H54 (cell line): ENCODE measurements at places on chromosomes 4 and X.
A peak's percentile ranks its signal among the peaks of the same experiment; 100 is the strongest.

GRCh38 chr4:119209077-119209476 is 3.4 kb upstream of the USP53 start:
- peak; percentile 17 for DNase-seq

DNA sequence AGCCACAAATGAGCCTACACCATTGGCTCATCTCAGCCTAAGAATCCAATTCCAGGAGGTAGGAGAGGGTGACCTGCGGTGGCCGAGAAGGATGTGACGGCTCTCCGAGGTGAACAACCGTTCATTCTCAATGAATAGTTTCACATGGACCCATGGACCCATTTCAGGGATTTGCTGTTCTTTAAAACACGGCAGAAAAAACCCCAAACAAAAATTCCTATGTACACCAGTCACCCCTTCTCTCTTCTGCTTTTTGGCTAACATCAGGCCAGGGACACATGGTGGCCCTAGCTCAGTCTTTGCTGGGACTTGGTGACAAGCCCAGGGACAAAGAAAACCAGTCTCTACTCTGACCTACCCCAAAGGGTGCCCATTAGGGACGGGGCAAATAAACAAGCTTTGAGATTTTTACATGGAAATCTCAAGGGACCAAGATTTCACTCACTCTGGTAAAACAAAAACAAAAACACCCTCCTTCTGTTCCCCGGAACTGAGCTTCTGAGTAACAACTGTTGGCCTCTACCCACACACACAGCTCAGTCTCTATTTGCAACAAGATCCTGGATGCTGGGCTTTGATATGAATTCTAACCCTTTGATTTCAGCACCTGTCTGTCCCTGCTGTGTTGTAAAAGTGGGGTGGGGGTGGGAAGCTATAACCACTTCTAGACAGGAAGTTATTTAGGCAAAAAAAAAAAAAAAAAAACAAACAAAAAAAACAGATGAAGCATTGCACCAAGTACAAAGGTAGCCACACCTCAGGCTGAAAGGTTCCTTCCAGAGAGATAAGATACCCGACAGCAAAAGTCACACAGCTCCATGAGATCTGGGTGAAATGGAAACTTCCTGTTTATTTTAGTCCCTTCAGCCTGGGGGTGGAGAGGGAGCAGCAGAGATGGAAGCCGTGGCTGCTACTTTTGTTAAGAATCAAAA is 49.0 kb downstream of the DDX3X start:
- no peak for DNase-seq

GRCh38 chrX:107716816-107717700 is 58.5 kb downstream of the TSC22D3 start:
- DNase-seq: peak; percentile 42

GRCh38 chr4:177938226-177938625 is 496.0 kb upstream of the AGA start:
- DNase-seq: no peak

DNA sequence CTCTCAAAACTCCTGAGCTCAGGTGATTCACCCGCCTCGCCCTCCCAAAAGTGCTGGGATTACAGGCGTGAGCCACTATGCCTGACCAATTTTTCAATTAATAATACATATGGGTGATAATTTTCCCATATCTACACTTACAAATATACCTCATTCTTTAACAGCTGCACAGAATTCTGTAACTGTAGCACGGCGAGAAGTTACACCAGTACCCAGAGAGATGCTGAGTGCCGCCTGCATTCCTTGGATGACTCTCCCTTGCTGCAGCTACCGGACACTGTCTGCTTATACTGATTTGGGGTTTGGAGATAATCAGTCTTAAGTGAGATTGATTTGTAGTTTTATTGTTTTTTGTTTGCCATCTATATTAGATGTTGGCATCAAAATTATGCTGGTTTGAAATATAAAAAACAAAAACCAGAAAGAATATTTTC is 5.8 kb downstream of the TIFA start:
- no peak for DNase-seq

- DNase-seq: no peak
Measured at GRCh38 chrX:138018145-138018799, 452.3 kb downstream of the ZIC3 start.

DNA sequence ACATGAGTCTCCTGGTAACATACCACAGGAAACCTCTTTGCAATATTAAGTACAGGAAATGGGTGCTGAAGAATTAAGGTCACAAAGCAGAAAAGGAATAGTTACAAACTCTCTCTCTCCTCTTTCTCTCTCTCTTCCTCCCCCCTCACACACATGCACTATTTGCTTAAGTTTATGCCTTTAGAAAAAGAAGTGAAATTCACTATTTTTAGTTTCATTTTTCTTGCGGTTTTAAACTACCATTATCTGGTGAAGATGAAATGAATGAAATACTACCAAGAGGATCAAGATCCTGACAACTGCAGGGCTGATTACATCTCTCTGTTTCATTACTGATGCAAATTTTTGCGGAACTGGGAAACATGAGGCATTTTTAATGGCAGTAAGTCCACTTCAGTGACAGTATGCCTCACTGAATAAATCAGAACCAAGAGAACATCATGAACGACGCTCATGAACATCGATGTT is 64.3 kb upstream of the FTHL17 start:
- DNase-seq: no peak

GRCh38 chrX:71989768-71990426 is 79.3 kb downstream of the NHSL2 start:
- no peak for DNase-seq

DNA sequence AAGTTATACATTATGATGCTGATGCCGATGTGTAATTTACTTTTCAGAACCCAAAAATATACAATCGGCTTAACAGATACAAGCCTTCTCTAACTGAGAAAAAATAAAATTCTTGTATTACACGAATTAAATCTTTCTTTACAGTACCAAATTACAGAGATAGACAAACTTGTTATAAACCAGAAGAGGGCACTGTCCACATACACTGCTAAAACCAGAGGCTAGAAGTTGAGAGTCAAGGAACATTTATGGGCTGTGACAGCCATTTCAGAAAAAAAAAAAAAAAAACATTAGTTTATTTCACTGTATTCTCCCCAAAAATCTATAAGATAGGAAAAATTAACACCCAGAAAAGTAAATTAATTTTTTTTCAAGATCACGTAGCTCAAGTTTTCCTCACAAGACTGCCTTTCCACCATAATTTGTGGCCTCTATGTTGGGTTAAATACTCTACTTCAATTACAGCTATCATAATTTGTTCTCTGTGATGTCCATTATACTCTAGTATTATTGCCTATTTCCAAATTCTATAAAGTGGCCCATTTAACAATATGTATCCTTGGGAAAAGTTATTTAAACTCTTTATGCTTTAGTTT is 12.0 kb downstream of the EREG start:
- DNase-seq: peak; percentile 4

DNA sequence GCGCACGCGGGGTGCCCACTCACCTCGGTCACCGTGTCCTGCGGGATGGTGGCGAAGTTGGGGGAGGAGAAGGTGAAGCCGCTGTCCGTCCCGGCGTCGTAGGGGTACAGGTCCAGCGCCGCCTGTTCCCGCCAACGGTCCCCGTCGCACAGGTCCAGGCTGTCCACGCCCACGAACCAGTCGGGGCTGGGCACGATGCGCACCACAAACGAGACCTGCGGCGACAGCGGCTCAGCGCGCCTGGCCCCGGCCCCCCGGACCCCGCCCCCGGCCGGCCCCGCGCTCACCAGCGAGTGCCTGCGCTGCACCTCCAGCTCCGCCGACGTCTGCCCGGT is 1.4 kb downstream of the SPON2 start:
- DNase-seq: no peak

DNA sequence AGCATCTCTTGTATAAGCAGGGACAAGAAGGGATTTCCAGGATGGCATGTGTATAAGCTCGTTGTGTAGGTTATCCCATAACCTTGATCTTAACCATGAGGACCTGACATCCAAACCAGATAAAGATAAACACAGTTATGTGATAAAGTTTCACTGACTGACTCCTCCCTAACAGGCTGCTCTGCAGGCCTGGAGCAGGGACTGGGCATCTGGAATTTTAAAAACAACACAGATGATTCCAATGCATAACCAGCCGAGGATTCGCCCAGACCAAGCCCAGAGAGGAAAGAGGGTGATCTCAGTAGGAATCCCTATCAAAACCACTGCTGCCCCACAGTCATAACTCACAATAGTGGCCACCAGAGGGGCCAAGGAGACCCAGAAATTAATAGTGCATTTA is 22.7 kb downstream of the KLF3 start:
- no peak for DNase-seq

DNA sequence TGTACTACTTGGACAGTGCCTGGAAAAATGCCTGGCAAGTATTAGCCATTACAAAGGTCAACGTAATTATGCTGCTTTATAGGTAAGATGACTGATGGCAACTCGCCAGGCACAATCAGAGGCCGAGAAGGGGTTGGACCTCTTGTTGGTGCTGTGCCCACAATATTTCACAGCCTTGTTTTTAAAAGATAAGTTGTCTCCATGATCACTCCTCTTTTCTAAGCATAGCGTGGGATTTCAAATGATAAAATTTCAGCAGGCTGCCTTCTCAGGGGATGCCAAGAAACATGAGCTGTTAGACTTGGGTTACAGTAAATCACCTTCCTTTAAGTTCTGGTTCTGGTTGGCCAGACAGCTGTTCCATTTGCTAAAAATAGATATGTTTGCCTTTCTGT is 26.9 kb downstream of the HOPX start:
- no peak for DNase-seq

DNA sequence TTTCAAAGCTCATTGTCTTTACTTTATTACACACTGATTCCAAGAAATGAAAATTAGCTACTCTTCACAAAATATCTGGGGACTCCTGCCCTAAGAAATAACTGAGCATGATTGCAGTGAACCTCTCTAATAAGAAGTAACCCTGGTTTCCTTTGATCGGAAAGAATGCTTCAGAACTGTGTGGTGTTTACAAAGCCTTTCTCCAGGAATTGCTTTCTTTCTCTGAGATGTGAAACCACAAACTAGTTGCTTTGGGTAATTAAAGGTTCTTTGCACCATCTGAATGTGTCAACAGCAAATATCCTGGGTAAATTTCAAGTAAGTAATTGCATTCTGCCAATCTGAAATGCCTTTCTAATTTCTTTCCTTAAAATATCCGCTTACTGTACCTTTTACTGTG is 292.9 kb upstream of the SLIT2 start:
- DNase-seq: no peak

DNA sequence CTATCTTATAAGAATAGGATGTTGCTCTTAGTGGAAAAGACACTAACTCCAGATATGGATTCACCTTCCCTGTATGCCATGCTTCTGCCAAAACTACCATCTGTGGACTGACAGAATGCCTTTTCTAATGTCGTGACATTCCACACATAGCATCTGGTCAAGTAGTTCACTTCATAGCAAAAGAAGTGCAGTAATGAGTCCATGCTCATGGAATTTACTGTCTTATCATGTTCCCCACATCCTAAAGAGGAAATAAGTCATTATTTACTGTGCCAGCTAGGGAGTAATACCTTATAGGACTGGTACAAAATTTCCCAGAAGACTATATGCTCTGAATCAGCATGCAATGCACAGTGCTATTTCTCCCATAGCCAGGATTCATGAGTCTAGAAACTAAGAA is 562.4 kb downstream of the TLL1 start:
- peak; percentile 5 for DNase-seq

GRCh38 chrX:129653971-129654651 is 645 bp downstream of the APLN start:
- peak; percentile 40 for DNase-seq

DNA sequence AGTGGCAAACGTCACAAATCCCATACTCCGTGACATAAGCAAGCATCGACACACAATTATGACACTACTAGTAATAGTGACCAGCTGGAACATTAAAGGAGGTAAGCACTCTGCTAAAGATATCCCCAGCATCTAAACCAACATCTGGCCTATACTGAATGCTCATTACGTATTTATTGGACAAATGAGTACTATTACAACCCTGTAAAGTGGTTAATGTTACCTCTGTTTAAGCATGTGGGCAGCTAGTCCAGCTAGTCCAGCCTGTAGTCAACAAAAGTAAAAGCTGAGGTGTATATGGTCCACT is 419 bp upstream of the RPGR start:
- no peak for DNase-seq

GRCh38 chr4:118767109-118767508 is 68.8 kb downstream of the SEC24D start:
- no peak for DNase-seq

GRCh38 chrX:52213276-52213675 is 28.6 kb downstream of the MAGED4 start:
- no peak for DNase-seq
